ENCODE measurements at places on chromosomes 2 and 18.

DNA sequence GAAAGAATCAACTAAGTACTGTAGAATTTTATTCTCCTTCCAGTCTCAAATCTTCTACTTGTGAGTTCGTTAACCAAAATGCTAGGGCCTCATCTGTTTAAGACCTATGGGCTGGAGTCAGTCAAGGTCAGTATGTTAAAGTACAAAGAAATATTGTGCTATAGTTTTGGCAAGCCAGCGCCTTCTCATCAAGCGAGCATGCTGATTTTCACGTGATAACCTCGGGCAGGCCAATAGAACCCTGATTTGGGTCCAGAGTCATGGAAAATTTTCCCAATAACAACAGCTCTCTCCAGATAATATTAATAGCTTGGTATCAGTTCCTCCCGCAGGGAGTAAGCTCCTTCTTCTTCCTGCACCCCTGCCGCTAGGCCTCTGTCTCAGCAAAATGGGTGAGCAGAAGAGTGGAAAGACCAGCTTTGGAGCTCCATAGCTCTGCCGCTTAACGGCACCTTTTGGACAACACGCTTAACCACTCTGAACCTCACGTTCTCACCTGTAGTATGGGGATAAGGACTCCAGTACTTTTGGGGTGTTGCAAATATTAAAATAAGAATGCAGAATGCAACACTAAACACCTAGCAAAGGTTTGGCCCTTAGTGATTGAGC lies 11.7 kb downstream of the CABLES1 start:
- no peak for DNase-seq

GRCh38 chr18:65988386-65988785 lies 237.6 kb downstream of the CDH7 start:
- DNase-seq = no peak

GRCh38 chr18:75369026-75369721 lies 58.3 kb downstream of the SMIM21 start:
- no peak for DNase-seq

DNA sequence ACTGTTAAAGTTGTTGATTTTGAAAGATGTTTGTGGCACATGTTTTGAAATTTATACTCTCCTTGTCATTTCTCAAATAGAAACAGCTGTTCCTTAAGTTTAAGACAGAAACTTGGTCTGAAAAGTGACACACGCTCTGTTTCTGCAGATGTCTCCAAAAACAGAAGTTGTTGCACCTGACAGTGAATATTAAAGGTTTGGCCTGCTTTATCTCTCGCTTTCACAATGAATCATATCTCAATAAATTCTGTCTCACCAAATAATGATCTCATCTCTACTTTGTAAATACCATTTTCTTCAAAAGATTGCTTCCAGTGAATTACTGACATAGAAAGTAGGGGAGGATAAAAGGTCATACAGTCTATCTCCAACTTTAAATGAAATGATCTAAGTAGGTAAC lies 294.9 kb upstream of the SYT4 start:
- no peak for DNase-seq

DNA sequence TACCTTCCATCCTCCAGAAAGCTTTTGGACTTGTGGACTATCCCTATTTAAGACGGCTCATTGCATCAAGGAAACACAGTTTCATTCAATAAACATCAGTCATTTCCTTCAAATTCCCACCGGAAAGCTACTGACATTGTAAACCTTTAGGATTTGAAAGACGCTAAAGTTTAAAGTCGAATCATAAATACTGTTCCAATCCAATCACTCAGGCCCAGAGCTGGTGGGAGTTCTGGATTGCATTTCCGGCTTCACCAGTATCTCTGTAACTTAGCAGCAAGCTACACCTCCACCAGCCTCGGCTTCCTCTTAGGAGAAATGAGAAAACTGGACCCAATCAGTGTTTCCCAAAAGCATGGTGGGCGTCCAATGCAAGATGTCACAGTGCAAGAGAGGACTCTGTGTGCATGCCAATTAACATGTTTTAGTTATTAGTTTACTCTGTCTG lies 1.6 kb downstream of the WDFY1 start:
- no peak for DNase-seq

DNA sequence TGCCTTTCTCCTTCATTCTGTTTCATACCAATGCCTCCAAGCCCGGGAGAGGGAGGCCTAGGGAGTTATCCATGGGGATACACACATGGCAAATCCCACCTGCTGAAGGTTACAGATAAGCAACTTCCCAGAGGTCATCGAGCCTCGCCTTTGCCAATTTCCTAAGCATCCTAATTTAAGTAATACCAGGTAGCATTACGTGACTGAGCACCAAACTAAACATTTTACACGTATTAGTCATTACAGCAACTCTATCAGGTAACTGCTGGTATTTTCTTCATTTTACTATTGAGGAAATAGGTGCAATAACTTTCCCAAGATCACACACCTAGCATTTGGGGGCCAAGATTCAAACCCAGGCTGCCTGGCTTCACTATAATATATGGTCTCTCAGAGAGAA lies 30.1 kb upstream of the BZW1 start:
- no peak for DNase-seq

DNA sequence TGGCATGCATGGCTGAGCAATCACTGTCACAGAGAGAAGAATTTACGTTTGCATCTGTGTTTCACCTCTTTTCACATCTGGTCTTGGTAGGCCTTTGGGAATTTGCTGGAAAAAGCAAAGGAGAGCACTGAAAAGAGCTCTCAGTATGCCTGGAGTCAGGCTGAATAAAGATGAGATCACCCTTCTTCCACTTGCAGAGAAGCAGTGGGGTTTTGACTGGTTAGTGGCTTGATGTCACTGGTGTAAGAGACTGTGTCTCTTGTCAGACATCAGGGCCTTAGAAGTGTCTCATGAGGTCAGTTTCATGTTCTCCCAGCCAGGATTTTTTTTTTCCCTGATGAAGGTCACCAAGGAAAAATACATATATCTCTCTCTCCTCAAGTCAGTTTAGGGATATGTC lies 353.8 kb downstream of the INSIG2 start:
- DNase-seq = no peak

GRCh38 chr2:134712736-134713135 lies 6.1 kb downstream of the TMEM163 start:
- no peak for DNase-seq

GRCh38 chr2:221097568-221097915 lies 474.6 kb downstream of the EPHA4 start:
- no peak for DNase-seq

DNA sequence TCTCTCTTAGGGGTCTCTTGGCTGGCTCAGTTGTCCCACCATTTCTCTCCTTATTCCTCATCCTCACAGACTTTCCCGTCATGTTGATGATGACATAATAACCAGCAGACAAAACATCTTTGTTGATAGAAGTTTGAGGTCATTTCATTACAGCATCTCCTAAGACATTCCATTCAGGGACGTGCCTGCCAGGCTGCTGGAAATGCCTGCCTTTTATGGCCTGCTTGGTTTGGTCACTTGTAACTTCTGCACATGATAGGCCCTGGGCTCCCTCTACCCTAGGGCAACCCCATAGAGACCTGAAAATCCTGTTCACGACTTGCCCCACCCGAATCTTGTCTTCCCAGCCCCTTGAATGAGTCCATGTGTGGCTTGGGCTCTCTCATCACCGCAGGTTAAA lies 81.7 kb downstream of the SDC1 start:
- DNase-seq = no peak

DNA sequence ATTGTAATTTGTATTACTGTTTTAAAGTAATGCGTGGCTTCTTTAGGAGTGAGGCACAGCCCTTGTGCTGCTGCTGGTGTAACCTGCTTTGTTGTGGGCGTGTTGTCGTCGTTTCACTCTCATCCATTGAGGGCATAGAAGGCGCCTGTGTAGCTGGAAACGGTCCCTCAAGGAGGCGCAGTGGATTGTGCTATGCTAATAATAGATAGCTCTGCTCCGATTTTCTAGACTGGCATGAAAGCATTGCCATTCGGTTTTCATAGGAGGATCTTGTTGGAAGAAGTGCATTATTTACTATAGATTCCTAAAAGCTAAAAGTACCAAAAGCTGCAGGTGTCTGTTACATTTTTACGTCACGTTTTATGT lies 17.9 kb downstream of the RAB12 start:
- DNase-seq = no peak

- no peak for DNase-seq
Observed at GRCh38 chr2:12348216-12348615, 368.5 kb upstream of the TRIB2 start.

GRCh38 chr2:143792602-143793001 lies 663.4 kb downstream of the ARHGAP15 start:
- no peak for DNase-seq

- DNase-seq = no peak
Observed at GRCh38 chr18:45749918-45750689, 26.1 kb downstream of the SLC14A1 start.

DNA sequence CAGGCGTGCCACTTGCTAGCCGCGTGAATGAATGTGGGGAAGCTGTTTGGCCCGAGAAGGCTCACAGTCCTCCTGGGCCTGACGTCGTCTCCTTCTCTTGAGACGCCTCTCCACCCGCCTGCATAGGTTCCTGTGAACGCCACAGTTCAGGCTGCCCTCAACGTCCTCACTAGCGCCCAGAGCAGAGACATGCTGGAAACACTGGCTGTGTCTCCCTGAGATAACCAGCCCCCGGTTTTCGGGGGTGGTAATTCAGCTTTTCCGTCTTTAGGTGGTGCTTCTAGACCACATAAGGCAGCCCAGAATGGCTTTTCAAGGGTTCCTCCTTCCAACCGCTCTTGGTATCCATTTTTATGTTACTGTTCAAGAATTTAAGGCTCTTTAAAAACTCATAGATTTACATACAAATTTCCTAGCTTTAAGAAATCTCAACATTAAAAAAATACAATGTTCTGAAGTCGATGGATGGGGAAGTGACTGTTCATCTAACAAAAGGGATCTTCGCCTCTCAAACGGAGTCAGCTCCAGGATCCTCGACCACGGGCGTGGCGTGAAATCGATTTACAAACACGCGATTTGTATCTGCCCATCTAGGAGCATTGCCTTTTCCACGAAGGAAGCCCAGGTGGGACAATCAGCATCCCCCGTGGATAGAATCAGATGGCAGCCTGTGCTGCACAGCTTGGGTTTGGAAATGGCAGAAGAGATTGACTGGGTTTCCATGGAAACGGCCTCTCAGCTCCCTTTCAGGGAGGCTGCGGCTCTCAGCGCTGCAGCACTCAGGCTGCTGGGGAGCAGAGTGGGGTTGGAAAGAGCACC lies 110.6 kb upstream of the PXDN start:
- DNase-seq = no peak

GRCh38 chr2:21333684-21334083 lies 209.9 kb downstream of the TDRD15 start:
- peak; percentile 65 for DNase-seq

- DNase-seq = no peak
Observed at GRCh38 chr2:161371869-161372268, 44.2 kb upstream of the TBR1 start.

GRCh38 chr2:30022444-30023071 lies 101.2 kb upstream of the ALK start:
- no peak for DNase-seq

DNA sequence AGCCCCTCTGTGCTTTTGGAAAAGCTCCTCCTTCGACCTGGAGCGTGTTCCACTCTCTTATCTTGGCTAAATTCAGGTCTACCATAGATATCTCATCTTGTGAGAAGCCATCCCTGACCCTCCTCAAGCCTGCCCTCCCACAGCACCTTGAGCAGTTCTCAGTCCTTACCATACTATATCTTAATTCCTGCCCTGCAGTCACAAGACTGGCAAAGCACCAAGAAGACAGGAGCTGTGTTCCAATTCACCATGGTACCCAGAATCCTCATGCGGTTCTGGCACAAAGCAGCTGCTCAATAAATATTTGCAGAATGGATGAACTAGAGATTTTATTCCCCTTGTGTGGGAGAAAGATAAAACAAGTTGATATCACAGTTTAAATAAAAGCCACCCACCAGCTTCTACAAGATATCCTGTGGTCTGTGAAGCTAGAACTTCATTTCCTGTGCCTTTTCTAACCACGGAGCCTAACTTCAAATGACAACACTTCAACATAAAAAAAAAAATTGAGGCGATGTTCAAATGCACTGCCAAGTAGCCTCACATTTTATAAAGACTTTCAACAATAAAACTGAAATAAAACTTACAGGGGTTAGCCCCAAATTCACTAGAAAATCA lies 19.5 kb downstream of the MARCHF4 start:
- no peak for DNase-seq

GRCh38 chr2:224894356-224894755 lies 147.9 kb downstream of the DOCK10 start:
- no peak for DNase-seq

DNA sequence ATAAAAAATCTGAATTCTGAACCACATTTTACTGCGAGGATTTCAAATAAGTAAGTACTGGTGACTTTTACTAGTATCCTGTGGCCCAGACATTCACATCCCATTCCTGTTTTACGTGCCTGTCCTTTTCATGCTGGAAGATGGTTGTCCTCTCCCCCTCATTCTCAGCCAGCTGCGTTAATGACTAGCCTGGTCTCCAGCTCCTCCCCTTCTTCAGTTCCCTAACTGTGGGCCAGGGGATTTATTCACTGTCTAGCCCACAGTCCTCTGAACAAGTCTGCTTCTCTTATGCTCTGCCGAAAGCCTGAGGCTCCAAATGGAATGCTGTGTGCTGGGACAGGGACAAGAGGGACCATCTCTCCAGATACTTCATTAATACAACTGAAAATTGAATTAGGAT lies 373.9 kb downstream of the PTPRM start:
- DNase-seq = peak; percentile 67

- DNase-seq = peak; percentile 65
Observed at GRCh38 chr18:47191961-47192360, 15.8 kb upstream of the IER3IP1 start.

DNA sequence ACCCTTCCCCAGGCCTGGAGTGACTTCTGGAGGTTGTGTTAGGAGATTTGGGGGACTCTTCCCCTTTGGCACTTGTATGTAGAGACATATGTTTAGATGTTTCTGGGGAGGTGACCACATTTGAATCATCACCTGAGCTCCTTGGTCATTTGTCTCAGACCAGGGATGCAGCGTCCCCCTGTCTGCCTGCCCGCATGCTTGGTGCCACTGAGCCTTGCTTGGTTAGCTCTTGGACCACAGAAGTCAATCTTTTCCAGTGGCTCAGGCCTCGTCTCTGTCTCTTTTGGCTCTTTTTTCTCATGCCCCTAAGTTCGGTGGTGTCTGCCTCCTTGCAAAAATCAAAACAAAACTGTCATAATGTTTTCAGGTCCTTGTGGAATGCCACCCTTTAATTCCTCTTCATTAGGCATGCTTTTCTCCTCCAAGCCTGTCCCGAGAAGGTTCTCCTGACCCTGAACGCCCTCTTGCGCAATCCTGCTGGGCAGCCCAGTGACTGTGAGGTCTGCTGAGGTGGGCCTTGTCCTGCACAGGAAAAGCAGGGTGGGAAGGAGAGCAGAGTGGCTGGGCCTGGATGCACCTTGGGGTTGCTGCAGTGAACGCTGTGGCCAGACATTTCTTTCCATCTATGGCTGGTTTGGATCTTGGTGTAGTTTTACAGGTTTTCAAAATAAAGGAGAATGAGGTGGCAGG lies 24.9 kb downstream of the GLI2 start:
- DNase-seq = no peak

GRCh38 chr2:169815849-169816248 lies 8.9 kb downstream of the METTL5 start:
- peak; percentile 19 for DNase-seq

- DNase-seq = no peak
Observed at GRCh38 chr18:37487400-37487867, 78.2 kb downstream of the CELF4 start.

- no peak for DNase-seq
Observed at GRCh38 chr2:17309181-17309580, 209.1 kb downstream of the RAD51AP2 start.

- peak; percentile 79 for DNase-seq
Observed at GRCh38 chr18:13217466-13217961, 1.0 kb upstream of the LDLRAD4 start.

- no peak for DNase-seq
Observed at GRCh38 chr18:35526495-35527059, 28.8 kb upstream of the INO80C start.

- no peak for DNase-seq
Observed at GRCh38 chr2:54041135-54041534, 70.3 kb upstream of the PSME4 start.

Data from DMS53 (cell line).